ENCODE measurements at places on chromosomes 13 and 19.

GRCh38 chr19:3112375-3113099 is 18.4 kb downstream of the GNA11 start:
- DNase-seq, result no peak

DNA sequence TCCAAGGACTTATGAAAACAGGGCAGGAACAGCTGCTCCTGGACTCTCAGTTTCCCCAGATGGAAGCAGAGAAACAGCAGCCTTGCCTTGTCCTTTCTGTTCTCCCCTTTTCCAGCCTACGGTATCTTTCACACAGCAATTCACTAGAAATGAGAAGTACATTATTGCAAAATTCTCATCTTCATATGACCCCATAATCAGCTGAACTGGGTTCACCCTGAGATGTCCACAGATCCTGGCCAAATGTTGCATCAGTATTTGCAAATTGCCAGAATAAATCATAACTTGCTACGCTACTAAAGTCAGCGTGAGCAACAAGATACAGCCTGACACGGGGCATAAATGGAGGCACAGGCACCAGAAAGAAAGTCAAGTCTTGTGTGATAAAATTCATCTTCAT is 16.1 kb downstream of the VSTM1 start:
- DNase-seq, result no peak

- DNase-seq, result no peak
Observed at GRCh38 chr19:51548213-51548651, 16.8 kb upstream of the SIGLEC6 start.

DNA sequence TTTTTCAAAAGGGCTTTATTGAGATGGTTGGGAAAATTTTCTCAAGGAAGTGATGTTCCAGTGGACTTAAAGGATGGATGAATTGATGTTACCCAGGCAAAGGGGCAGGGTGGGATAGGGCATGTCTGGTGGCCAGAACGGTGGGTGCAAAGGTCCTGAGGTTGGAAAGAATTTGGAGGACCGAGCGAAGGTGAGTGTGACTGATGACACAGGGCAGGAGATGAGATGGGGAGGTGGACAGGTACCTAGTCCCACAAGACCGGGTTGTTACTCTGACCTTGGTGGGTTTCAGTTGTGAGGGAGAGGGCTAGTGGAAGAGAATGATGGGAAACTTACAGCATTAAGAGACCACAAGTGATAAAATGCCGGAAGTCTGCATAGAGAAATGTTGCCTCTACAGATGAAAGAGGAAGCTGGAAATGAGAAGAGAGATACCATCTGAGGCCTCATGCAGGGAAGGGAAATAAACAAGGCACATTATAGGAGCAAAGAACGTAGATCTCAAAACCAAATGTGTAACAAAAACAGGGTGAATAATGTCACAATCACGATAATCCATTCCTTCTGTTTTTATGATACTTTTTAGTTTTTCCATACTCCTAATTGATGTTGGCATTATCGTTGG is 4.5 kb downstream of the ADGRE1 start:
- no peak for DNase-seq

DNA sequence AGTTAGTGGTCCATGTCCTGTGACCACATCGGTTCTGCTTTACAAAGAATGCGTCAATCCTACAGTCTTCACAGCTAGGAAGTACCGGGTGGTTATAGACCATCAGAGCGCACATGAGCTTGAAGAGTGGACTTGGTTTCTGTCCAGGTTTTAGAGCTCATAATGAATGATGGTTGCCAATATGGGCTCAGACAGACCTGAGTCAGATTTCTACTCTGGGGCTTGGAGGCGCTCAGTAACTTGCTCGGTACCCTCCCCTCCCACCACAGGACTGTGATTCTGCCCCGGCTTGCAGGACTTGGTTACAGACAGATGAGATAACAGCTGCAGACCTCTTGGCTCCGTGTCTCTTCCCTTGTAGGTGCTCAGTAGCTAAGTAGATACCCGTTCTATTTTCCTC is 284.7 kb downstream of the TSHZ3 start:
- no peak for DNase-seq

GRCh38 chr13:50149214-50149613 is 134.0 kb downstream of the KCNRG start:
- DNase-seq, result no peak

- no peak for DNase-seq
Observed at GRCh38 chr19:2282062-2282861, at the start of gene PEAK3. Gene PEAK3 (minus strand): TSS chr19:2282175. CDS start chr19:2280931, 1,244 bp downstream.

GRCh38 chr19:51931921-51932320 is 4.6 kb downstream of the ZNF613 start:
- DNase-seq, result no peak

- no peak for DNase-seq
Observed at GRCh38 chr13:66558506-66558905, 671.6 kb downstream of the PCDH9 start.
